ENCODE measurements at places on chromosomes 1 and 21. TPM values are rescaled to one million over a fixed set of nuclear protein-coding genes. Genes with fewer than 3 reads are reported as not detected.

The AMY1C gene
- not detected for polyA plus RNA-seq

The COG2 gene
- 36.3 TPM for polyA plus RNA-seq

The HES3 gene
- polyA plus RNA-seq: not detected

The DNASE2B gene
- not detected for polyA plus RNA-seq

The KCNA3 gene
- polyA plus RNA-seq: 54.7 TPM

The FMO2 gene
- polyA plus RNA-seq: not detected

The TCHHL1 gene
- polyA plus RNA-seq: not detected

DNA sequence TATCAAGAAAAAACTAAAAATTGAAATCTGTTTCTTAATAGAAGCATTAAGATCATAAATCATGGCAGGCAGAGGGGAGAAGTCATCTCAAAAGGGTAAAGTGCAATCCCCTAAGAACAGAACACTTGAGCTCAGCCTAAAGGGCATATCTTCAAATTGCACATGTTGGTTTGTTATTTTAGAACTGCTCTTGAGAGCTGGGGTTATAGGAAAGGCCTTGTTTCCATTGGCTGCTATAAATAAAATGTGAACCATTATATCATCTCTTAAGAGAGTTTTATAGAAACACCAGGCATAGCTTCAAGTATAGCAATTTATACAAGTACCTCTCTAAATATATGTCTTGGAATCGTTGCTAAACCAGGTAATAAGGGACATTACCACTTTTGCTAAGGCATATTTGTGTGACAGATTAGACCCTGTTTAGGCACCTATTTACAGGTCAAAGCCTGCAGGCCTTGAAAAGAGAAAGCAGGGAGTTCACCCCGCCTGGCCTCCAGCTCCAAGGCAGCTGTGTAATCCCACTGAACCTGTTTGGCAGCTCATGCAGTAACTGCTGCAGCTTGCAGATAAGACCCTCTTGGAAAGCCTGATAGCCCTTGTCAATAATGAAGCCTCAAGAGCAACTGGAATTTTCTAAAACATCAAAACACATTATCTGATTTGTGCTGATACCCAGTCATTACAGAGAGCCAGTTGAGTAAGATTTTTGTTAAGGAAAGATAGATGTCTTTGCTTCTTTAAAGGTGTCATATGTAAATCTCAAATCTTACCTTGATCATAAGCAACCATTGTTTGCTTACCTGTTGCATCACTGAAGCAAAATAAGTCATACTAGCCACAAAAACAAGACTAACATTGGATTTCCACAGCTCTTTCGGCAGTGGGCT lies 24.2 kb upstream of the SYDE2 start:
- H3K36me3 ChIP-seq: no peaks in the 10 kb centered on the region
- H3K27me3 ChIP-seq: peaks cover 7% of the 10 kb centered on the region
- no peak for DNase-seq
- no peak overlapping the region for H3K4me3 ChIP-seq

GRCh38 chr21:17779980-17780379 lies 39.2 kb downstream of the C21orf91 start:
- H3K36me3 ChIP-seq: peaks cover 4% of the 10 kb centered on the region
- peaks cover 3% of the 10 kb centered on the region for H3K27me3 ChIP-seq
- peaks cover 51% of the 10 kb centered on the region for H3K4me1 ChIP-seq
- no peak overlapping the region for H3K27ac ChIP-seq
- peak overlapping the region; percentile 15 for H3K4me3 ChIP-seq

DNA sequence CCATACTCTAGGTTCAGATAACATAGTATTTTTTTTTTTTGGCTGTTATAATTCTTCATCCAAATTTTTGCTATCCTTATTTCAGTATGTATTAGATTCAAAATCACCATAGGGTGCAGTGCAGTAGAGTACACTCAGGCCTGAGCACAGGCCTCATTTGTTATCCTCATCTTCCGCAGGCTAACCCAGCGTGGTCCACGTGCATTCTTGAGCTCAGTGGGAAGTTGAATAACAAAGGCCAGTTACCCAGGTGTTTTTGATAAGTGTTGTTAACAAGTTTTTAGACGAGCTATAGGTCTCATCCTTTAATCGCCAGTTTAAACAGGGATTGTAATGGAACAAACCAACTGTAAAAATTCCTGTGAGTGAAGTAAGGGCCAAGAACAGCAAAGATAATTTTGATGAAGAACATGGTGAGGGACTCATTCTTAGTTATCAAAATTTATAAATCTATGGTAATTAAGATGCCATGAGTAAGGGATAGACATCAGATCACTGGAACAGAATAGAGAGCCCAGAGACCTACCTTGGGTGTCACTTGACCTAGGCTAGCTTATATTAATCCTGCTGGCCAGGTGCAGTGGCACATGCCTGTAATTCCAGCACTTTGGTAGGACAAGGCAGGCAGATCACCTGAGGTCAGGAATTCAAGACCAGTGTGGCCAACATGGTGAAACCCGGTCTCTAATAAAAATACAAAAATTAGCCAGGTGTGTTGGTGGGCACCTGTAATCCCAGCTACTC lies 22.0 kb downstream of the FLVCR1 start:
- DNase-seq: no peak
- H3K4me1 ChIP-seq: peaks cover 2% of the 10 kb centered on the region
- H3K4me3 ChIP-seq: no peak overlapping the region

- peak within 1 kb of the TSS; percentile 84 for H3K27ac ChIP-seq
- peak within 1 kb of the TSS; percentile 99 for H3K4me3 ChIP-seq
- H3K4me1 ChIP-seq: peaks cover 47% of the 10 kb centered on the region
- no peaks in the 10 kb centered on the region for H3K36me3 ChIP-seq
- DNase-seq: peak; percentile 72
- H3K27me3 ChIP-seq: no peaks in the 10 kb centered on the region
These were observed at the start of gene ADARB1 for GRCh38 chr21:45074048-45074817. TSS of gene ADARB1 (plus strand) at chr21:45074580. CDS start at chr21:45171657, 97,077 bp downstream.

DNA sequence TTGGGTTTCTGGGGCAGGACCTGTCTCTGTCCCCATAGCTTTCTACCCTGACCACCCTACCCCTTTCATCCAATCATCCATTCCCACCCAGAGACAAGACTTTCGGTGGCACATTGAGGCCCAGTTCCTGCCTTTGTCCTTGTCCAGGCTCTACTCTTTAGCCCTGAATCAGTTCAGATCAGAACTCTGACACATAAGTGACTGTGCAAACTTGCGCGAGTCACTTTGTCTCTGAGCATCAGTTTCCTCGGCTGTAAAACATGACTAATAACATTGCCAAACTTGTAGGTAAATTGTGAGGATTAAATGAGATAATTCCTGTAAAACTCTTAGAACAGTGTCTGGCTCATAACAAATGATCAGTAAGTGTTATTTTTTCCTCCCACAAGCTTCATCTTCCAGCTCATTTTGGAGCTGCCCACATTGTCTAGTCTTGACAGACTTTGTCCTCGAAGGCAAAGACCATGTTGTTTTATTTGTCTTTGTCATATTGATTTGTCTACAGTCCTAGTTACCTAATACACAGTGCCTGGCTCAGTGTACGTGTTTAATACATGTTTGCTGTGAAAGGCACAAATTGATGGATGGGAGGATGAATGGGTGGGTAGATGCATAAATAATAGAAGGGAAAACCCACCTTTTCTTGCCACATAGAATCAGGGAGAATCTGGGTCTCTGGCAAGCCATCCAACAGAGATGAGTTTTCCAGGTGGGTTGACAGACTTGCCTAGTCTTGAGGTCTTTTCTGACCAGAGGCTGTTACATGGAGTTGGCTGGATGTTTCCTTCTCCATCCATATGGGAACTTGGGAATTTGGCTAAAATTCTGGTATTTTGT lies 262.9 kb downstream of the OMA1 start:
- H3K27me3 ChIP-seq: no peaks in the 10 kb centered on the region
- H3K4me1 ChIP-seq: no peaks in the 10 kb centered on the region
- no peak overlapping the region for H3K27ac ChIP-seq
- no peak for DNase-seq
- H3K4me3 ChIP-seq: no peak overlapping the region
- H3K36me3 ChIP-seq: peaks cover 8% of the 10 kb centered on the region

DNA sequence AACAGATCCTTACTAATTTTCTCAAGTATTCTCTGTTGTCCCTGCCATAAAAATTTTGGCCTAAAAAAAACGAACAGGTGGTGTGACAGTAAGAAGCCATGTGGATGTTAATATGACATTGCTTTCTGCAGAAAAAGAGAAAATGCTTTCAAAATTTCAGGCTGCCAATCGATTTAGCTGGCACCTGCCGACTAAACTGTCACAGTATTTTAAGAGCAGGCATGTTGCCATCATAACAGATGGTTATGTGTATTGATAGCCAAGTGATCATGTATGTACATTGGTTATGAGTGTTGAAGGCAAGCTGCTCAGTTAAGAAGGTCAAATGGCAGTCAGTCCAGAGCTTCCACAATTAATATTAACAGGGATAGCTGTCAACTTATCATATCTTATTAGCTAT lies 1017.0 kb downstream of the MRPL39 start:
- no peak for DNase-seq
- H3K4me3 ChIP-seq: no peak overlapping the region
- no peaks in the 10 kb centered on the region for H3K27me3 ChIP-seq
- no peaks in the 10 kb centered on the region for H3K36me3 ChIP-seq
- H3K4me1 ChIP-seq: no peaks in the 10 kb centered on the region

DNA sequence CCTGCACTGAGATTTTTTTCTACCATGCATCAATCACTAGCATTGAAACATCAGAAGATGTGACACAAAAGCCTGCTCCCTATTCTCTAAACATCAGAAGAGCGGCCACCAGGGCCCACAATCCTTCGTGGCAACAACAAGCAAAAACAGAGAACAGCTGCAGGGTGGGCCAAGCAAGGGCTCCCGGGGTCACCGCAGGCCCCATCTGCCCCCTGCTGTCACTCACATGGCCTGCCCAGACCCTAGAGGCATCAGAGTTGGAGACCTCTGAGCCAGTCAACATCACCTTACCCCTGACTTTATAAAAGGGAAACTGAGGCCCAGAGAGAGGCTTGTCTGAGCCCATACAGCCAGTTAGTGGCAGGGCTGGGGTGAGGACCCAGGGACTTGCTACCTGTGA lies 1.8 kb downstream of the LAPTM5 start:
- peak; percentile 37 for DNase-seq
- H3K36me3 ChIP-seq: peaks cover 42% of the 10 kb centered on the region
- H3K4me3 ChIP-seq: peak overlapping the region; percentile 100
- peak overlapping the region; percentile 100 for H3K27ac ChIP-seq

DNA sequence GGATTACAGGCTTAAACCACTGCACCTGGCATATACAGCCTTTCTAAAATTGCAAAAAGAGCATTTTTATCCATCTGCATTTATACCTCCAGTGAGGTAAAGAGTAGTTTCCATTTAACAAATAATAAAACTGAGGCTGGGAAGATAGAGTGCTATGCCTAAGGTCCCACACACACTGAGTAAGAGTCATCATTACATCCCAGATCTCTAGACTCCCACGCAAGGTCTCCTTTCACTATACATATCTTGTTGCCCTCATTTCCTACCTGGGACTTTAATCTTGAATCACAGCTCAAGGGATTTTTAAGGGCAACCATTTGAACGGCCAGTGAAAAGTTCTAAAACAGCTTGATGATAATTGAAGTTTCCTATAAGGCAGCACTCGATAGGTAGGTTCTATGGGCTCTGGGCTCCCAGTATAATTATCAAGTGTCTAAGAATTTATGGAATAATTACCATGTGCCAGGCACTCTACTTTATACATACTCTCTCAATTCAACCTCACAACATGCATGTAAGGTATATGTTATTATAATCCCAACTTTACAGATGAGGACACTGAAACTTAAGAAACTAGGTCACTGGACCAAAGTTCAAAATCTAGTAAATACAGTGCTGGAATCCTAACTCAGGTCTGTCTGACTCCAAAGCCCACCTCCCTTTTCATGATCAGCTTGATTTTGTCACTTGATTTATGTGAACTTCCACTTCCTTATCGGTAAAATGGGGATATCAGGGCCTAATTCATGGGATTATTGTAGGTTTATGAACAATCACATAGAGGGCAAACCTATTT lies 23.3 kb upstream of the EPS15 start:
- H3K4me3 ChIP-seq: no peak overlapping the region
- H3K4me1 ChIP-seq: no peaks in the 10 kb centered on the region
- DNase-seq: no peak
- H3K27ac ChIP-seq: no peak overlapping the region
